Fibroblast of the aortic adventitia (primary cell): ENCODE measurements at places on chromosomes 2 and 18.

GRCh38 chr18:34977838-34978532, 63.2 kb upstream of the MAPRE2 start:
- DNase-seq = no peak

DNA sequence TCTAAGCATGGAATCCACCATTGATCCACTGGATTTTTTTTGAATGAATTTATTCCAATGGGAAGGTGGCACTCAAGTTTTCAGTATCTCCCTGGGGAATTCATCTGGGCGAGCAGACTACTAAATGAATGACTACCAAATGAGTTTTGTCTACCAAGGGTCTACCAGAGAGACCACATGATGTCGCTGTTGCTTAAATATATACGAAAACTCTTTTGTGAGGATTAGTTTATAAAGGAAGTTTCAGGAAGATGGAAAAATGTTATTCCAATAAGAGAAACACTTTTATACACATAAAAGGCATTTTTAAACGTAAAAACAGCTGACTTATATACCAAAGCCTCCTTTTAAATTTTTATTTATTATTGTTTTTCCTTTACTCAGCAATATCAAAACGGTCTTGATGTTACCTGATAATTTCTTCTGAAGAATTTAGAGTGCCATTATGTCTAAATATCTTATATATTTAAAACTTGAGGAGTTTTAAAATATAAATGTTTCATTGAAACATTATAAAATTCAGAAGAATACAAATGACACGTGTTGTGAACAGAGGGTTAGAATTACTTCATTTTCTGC, 139.7 kb downstream of the HRH4 start:
- peak; percentile 77 for DNase-seq

DNA sequence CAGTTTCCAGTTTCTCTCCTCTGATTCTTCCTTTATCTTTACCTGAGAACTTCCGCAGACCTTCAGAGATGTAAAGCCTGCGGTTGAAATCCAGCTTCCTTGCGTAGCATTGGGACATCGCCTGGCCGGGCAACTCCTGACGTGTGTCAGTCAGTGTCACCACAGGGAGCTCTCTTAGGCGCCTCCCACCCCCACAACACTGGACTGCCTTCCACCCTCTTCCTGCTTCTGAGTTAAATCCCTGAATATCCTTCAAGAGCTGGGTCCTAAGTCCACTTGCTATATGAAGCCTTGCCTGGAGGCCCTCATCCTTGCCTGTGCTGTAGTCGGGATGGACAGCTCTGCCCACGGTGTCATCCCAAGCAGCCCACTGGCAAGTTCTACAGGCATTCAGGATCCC, 179.4 kb downstream of the SEPTIN10 start:
- no peak for DNase-seq

GRCh38 chr2:41955316-41956043, 92.3 kb upstream of the PKDCC start:
- no peak for DNase-seq

- peak; percentile 44 for DNase-seq
Measured at GRCh38 chr2:37387148-37387835, 42.9 kb downstream of the QPCT start.

- no peak for DNase-seq
Measured at GRCh38 chr18:35172009-35172408, 68.8 kb upstream of the ZNF397 start.

- DNase-seq = no peak
Measured at GRCh38 chr2:11649093-11649492, 20.9 kb downstream of the NTSR2 start.

DNA sequence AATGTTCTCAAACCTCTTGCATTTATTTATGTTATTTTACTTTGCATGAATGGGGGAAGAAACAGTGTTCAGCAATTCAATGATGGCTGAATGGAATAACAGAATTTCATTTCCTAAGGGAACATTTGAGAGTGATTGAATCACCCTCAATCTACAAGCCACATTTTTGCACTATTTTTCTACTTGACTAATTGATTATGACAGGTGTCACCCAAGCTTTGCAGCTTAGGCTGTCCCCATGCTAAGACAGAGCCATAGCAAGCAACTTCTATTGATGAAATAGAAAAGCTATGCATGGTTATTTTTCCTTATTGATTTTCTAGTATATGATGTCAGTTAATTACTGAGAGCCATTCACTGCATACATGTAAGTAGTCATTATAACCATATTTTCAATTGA, 795.7 kb downstream of the DCC start:
- DNase-seq = no peak

DNA sequence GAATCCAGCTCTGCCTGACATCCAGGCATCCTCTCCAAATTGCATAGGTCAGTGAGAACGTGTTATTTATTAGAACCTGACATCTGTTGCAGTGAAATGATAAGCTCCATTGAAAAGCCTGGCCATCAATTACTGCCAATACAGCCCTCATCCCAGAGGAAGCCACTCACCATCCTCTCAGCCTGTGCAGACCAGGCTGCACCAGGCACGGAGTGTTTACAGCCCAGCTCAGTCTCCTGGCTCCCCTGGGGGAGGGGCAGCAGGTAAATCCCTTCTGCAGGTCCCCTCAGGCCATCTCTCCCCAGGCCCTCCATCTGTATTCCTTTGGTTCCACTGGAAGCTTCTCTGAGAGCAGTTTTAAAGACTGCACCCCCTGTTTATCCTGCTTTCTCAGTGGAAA, 82.6 kb upstream of the FOSL2 start:
- DNase-seq = no peak

DNA sequence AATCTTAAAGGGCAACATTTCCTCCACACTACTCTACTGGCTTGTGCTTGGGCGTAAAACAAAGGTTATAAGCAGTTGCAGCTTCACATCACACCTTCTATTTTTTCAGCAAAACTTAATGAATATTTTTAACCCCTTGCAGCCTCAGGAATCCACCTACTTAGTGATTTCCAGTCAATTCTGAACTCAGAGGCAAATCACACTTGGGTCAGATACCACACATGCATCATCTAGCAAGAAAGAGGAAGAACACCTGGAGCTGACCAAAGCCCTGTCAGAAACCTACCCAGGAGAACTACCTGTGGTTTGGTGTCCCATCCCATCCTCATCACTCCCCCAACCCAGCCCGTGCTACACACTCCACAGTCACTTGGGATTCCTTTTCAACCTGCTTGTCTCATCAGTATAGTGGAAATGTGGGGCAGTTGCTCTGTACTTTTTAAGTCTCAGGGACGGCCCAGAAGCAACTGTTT, 25.5 kb downstream of the PIAS2 start:
- no peak for DNase-seq

GRCh38 chr2:150012986-150013385, 425.4 kb upstream of the MMADHC start:
- no peak for DNase-seq

DNA sequence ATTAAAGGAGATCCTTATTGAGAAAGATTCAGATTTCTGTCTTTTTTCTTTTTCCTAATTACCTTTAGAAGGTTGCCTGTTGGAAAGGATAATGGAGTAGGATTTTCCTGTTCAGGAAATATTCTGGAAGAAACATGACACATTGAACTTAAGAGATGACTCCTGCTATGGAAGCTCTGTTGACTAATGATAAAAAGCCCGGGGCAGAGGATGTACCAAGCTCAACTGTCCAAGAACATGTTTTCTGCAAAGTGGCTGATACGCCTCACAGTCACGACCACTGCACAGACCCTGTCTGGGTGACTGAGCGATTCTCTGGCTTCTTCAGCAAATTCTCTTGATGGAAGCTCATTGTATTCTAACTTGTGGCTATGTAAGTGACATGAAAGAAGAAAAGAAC, 86.2 kb upstream of the THOC1 start:
- peak; percentile 44 for DNase-seq

DNA sequence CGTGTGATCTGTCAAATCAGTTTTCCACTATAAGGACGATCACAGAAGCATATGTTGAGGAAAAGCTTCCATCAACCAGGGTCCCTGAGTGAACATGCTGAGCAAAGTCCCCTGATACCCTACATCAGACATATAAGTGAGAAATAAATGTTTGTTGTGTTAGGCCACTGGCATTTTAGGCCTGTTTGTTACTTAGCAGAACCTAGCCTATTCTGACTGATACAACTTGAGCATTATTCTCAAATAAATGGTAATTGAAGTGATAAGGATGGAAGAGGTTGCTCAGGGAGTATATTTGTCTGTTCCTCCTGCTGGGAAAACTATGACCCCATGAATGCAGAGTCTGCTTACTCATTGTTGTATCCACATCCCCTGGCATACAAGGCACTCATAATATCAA, 106.4 kb downstream of the LOXHD1 start:
- no peak for DNase-seq

DNA sequence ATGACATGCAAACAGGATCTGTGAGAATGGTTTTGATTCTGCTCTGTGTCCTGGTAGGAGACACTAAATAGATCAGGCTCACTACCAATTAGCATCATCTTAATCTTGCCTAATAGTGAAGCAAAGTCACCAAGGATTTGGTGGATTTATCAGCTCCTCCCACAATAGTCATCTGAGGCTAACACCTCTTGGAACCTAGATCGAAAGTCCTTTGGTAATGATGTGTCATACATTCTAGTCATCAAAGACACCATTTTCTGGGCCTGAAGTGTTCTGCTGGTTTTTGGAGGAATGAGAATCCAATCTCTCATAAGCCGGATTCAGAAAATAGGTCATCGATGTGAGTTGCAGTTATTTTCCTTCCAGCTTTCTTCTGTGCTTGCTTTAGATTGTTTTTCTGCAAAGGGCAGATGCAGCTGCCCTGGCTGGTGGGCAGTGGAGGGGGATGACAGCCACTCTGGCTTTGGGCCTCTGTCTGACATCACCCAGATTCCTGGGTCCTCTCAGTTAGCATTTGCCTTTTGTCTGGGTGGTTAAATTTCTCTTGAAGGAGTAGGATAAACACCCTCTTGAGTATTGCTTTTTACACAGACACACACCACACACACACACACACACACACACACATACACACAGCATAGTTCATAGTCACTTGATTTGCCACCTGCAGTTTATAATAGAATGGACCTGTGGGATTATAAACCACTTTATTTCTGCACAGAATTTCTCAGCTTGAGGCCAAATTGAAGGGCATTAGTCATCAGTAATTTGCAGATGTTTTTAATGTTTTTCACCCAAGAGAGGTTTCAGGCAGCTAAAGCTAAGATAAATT, at the start of gene MYO3B:
Gene MYO3B (plus strand): TSS at position 198 of the 832 bp plus-strand sequence. CDS start 141 bp downstream, at position 339.
- peak; percentile 55 for DNase-seq
